Renal cortical epithelial cell (primary cell): ENCODE measurements at places on chromosomes 11 and 22. TPM values are rescaled to one million over a fixed set of nuclear protein-coding genes. Genes with fewer than 3 reads are reported as not detected.

The LIF gene
- total RNA-seq: 58.1 and 84.0 TPM in 2 replicates

The MS4A15 gene
- total RNA-seq: not detected in 2 replicates

- peak; percentile 60 for DNase-seq
These were observed 9.5 kb downstream of the ATXN10 start for GRCh38 chr22:45680932-45681700.

DNA sequence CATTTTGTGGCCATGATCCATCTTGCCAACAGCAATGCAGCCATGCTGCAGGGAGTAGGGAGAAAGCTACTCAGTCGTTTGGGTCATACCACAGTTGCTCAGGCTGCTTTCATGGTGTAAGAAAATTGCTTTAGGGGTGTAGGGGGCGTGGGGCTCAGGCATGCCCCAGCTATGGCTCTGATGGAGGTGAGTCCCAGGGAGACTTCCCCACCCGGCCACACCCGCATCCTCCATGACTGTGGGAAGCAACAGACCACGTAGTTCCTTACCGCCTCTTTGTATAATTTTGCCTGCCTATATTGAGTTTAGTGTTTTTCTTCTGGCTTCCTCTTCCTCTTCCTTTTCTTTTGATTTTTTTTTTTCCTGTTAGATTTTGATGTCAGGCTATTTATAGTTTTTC, 58.8 kb downstream of the SPECC1L start:
- no peak for DNase-seq

DNA sequence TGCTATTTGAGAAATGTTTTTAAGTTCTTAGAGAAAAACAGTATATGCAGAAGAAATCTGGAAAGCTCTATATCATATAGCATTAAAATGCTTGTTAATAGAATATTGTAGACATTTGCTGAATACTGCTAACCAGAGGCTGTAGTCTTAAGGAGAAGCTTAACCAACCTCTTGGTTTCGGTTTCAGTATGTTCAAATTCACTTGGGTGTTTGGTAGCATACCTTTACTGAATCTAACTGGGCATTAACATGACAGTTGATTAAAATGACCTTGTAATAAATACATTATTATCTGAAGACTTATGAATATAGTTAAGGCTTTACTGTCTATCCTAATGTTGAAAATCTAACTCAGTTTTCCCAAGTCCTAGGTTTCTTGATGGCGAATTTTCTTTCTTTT, 5.4 kb downstream of the PCF11 start:
- no peak for DNase-seq

DNA sequence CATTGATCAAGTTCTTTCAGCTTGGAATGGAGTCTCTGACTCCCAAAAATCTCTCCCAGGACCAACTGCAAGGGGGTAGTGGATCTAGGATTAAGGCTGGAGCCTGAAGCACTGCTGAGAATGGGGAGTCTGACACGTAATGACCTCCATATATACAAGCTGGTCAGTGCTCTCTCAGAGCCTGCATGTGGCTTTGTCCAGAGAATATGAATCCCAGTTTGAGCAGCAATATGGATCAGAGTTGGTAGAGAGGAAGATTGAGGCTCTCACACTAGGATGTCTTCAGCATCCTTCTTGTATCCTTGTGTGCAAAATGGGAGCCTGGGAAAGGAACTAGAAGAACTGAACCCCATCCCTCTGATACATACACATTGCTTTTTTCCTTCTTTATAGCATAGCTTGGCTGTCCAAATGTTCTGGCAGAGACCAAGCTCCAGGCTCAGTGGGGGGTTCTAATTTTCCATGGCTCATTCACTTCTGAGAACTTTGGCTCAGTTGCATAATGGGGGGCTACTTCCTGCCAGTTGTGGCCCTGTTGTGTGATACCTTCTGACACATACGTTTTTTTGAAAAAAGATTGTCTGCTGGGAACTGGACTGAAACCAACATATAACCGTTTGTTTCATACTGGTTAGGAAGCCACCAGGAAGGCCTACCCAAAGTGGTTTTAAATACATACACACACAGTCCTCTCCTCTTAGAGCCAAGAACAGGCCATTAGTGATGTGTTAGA, 138.2 kb downstream of the ETS1 start:
- DNase-seq: peak; percentile 76

DNA sequence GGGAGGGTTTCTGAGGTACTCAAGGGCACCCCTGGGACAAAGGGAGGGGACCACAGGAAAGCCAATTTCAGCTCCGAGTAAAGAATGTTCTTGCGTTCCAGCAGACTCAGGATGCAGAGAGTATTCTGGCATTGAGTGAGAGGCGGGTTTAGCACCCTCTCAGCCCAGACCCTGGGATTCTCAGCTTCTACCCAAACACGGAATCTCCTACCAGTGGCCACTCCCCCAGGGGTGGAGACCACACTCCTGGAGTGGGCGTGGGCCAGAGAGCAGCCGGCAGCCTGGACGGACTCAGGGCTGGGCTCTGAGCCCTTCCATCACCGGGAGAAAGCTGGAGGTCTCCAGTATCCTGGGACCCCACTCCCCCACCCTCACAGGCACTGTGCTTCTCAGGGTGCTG, 26.1 kb upstream of the TTLL12 start:
- DNase-seq: no peak

DNA sequence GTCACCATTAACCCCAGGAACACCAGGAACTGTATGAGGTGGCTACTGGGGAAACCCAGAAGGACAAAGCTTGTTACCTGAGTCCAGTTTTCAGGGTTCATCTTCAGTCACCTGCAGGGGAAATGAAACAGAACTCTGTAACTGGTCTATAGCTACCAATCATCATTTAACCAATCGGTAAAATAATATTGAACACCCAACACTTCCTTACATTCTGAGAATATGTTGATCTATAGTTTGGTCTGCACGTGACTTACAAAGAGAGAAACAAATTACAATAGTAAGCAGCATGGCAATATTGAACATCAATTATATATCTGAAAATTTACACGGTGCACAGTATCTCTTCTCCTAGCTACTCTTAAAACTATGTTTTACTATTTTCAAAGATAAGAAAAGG, at the start of gene OR6T1:
Gene OR6T1 (minus strand): TSS at position 101 of the 400 bp plus-strand sequence. CDS start 0 bp downstream, at position 101.
- DNase-seq: no peak

GRCh38 chr11:2771758-2772466, 72.1 kb upstream of the KCNQ1OT1 start:
- DNase-seq: no peak

GRCh38 chr11:126311401-126312291, 7.8 kb downstream of the DCPS start:
- DNase-seq: no peak
